ENCODE measurements at places on chromosomes 2 and 18.

- DNase-seq, result no peak
These were observed 318.1 kb downstream of the TRIB2 start for GRCh38 chr2:13034861-13035260.

DNA sequence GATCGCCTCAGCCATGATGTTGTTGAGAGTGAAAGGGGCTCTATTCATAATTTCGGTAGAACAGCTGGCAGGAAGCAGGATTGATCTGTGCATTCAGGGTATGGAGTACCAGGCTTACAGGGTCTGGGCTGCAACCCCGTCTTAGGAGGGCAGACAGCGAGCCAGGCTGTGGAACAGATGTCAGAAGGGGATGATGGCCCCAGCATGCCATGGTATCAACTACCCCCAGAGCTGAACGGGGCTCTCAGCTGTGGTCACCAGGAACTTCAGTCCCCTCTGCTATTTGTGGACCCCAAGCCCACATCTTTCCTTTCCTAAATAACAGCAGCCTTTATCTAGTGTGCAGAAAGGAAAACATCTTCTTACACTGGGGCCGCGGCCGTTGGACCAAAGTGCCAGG, 422.2 kb upstream of the SALL3 start:
- no peak for DNase-seq

DNA sequence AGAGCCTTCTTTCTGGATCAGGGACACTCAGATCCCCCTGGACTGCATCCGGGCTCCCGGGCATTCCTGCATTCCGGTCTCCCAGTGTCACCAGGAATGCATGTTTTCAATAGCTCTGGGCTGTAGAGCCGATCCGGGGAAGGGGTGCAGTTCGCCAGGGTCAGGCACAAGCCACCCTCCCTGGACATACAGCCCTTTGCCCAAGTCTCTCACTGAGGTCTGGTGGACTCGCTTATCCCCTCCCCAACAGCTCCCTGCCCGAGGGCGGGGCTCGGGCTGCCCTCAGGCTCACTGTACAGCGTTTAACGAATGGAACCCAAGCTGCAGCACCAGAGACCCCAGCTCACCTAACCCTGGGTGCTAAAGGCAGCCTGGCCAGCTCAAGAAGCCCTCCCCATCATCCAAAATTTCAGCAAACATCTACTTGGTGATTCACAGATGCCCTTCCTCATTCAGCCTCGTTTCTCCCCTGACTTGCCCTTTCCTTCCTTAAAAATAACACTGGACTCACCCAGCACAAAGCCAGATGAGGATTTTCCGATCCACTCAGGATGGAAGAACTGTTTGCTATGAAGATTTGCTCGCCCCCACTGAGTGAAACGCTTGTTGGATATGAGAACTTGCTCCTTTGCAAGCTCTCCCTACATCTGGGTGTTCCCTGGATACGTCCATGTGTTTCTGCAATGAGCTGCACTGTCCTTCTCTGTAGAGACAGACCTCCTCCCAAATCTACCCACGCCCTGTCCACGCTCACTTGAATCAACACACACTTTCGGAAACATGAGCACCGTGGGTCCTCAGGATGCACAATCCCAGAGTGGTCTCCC, 58.1 kb downstream of the PXDN start:
- no peak for DNase-seq

- DNase-seq, result no peak
These were observed 212.6 kb upstream of the ACVR2A start for GRCh38 chr2:147632198-147632597.

DNA sequence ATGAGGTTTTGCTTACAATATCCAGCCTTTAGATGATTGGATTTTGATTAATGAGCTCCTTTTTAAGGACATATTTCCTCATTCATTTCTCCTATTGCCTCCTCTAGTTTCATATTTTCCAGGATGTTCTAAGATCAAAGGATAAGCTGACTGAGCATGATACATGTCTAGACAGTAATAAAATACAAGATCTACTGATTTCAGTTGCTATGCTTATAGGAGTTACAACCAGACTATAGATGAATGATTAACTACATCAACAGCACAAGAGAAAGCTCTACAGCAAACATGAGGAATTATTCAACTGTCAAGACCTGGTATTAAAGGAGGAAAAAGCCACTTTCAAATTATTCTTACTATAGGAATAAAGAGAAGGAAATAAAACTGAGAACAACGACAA, 85.0 kb upstream of the LINC00305 start:
- no peak for DNase-seq

- no peak for DNase-seq
These were observed 19.3 kb upstream of the ALK start for GRCh38 chr2:29940706-29941105.

DNA sequence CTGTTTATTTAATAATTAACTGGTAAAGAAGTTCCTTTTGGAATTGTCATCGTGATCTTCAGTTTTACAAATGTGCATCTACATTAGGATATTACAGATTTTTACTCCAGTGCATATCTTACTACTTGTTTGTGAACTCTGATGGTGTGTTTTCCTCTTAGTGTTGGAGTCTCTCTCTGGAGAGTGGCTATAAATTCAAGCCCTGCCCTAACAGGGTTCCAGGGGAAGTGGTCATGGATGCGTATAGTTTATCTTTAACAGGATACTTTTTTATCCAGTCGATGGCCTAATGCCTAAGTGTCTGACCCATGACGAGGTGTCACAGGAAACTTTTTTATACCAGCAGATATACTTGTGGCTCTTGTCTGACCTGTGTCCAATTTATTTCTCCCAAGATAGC, 75.4 kb downstream of the CHN1 start:
- no peak for DNase-seq

DNA sequence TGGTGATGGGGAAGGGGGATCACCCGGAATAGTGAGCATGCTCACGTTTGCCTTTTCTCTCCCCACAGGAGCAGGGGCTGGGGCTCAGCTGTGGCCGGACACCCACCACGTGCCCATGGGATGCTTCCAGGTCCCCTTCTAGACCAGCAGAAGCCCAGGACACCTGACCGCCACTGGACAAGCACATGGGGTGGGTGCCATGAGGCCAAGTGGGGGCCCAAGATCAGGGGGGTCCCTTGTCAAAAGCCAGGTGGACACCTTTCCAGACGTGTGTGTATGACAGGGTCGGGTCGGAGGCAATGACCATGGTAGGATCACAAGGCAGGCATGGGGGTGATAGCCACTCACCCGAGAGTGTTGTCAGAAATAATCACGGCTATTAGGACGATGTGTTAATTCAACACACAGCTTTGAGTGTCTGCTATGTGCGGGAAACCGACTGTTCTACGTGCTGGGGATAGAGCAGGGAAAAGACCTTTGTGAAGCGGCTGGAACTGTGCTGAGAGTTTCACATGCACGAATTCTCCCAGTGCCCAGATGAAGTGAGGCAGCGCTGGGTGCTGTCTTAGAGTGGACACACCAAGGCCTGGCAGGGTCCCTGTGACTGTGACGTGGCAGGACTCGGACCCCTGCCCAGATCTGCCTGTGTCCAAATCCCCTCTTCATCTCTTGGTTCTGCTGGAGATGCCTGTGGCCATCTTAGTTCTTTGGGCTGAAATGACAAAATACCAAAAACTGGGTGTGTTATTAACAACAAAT, 244.7 kb downstream of the NDUFA10 start:
- no peak for DNase-seq

DNA sequence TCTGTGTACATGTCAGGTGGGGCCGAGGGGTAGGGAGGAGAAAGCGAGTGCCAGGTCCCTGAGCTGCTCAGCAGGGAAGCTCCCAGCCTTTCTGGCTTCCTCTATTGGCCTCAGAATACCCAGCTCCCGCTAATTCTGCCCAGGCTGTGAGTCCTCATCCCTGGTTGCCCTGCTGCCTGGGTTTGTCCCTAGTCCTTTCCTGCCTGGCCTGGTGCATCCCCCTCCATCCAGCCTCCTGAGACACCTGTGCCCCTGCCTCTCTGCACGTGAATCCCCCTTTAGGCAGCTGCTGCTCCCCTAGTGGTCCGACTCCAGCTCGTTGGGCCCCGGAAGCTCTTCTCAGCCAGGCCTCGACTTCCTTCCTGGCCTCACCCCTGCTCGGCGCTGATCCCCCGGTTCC, 54.6 kb downstream of the INHBB start:
- DNase-seq, result no peak

GRCh38 chr2:216283038-216283900, 89.0 kb downstream of the MARCHF4 start:
- DNase-seq, result no peak

- no peak for DNase-seq
These were observed 6.2 kb upstream of the PLCL1 start for GRCh38 chr2:197798187-197798586.
